ENCODE measurements at places on chromosomes 2 and 18.

- DNase-seq = no peak
Measured at GRCh38 chr2:57376985-57377384, 669.6 kb upstream of the VRK2 start.

- no peak for DNase-seq
Measured at GRCh38 chr2:118750959-118751565, 96.4 kb downstream of the EN1 start.

GRCh38 chr2:203404996-203405395, 76.8 kb downstream of the ABI2 start:
- DNase-seq = peak; percentile 36

DNA sequence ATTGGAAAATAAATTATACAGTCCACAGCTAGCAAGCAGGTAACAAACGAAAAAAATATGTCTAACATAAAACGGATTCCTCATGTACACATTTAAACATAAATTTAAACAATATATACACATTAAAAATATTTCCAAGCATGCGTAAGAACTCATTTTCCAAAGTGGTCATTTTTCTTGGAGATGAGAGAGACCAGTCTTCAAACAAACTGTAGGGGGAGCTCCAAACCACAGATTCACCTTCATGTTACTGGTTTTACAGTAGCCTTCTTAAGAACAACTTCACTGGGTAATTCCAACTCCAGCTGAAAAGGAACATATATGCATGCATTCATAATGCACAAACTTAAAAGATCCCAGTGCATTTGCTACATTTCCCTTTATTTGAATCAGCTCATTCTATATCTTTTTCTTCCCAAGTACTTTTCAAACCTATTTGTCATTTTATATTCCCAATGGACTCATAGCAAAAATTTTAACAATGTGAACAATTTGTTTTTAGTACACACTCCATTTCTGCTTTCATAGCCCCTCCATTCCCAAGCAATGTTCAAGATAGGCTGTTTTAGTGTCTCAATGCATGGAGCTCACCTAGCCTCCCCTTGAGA, 4.7 kb upstream of the STAMBP start:
- DNase-seq = peak; percentile 65

Data from AG08396 (cell line).